ENCODE measurements at places on chromosomes 5 and 9.

GRCh38 chr5:62460578-62460983 lies 48.0 kb downstream of the IPO11 start:
- no peak for DNase-seq

GRCh38 chr5:54518146-54518817 lies 723 bp downstream of the SNX18 start:
- DNase-seq = peak; percentile 34

DNA sequence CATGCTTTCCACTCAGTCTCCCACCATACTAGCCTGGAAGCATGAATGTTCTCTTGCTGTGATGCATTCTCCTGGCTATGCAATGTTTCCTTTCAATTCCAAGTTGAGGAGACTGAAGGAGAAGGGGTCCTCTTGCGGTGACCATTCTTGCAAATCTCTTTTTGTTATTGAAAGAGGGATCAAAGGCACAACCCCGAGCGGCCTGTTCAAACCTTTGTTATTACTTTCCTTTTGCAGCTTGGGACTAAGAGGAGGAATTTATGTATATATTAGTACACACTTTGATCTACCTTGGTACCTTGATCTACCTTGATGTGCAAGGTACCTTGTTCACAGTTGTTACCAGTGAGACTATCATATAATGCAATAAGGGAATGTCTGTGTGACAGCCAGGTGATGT lies 147.3 kb downstream of the KCTD16 start:
- DNase-seq = no peak

DNA sequence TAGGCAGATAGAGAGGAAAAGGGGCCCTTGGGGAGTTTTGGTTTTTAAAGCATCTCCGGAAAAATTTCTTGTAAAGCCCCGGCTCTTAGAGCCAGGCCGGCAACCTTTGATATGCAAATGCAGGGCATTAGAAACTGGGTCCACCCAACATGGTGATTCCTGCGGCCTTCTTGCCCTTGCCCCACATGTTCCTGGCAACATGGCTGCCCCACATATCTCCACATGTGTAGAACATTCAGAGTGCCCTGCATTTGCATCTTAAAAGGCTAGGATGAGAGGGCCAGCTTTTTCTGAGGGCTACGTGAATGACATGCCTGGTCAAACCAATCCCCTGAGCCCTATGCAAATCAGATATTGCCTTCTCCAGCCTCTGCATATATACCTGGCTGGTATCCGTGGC lies 5.0 kb upstream of the SNAPC3 start:
- no peak for DNase-seq

DNA sequence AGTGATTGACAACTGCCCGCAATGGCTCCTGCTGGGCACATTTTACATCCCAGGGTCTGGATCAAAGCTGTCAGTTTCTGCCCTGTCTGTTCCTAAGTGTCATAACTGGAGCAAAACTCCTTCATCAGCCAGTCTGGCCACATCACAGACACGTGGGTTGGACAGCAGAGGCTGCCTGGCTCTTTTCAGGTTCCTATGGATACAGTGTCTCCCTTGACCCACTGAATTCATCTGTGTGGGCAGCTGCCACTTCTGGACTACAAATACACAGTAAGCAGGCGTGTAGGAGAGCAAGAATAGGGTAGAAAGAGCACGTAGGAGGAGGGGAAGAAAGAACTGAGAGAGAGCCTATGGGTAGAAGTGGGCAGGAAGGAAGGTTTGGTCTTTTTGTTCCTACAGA lies 238.0 kb downstream of the ENC1 start:
- no peak for DNase-seq

GRCh38 chr5:33337637-33337992 lies 103.2 kb upstream of the TARS1 start:
- DNase-seq = no peak

DNA sequence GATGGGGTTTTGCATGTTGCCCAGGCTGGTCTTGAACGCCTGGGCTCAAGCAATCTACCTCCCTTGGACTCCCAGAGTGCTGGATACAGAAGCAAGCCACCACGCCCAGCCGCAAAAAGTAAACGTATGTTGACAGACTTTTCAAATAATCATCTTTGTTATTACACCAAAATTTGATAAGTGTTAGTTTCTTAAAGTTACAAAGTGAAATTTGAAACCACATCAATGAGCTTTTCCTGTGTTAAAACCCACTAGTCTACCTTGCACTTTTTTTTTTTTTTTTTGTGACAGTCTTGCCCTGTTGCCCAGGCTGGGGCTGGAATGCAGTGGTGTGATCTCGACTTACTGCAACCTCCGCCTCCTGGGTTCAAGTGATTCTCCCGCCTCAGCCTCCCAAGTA lies 29.9 kb downstream of the SPACA9 start:
- DNase-seq = no peak
